Stomach (tissue), 19 donors: ENCODE measurements at places on chromosomes 4 and X. TPM values are rescaled to one million over a fixed set of nuclear protein-coding genes. Genes with fewer than 3 reads are reported as not detected.
A peak's percentile ranks its signal among the peaks of the same experiment; 100 is the strongest.

Gene UBA6
- total RNA-seq, result 35.4 TPM

Gene CT45A2
- not detected for total RNA-seq

Gene KIT
- 21.6 TPM for total RNA-seq

- H3K4me1 ChIP-seq, result no peaks in the 10 kb centered on the region
- DNase-seq, result no peak
- no peak overlapping the region for H3K4me3 ChIP-seq
- H3K36me3 ChIP-seq, result no peaks in the 10 kb centered on the region
- H3K27ac ChIP-seq, result no peak overlapping the region
Measured at GRCh38 chr4:141957416-141957815, 321.0 kb downstream of the IL15 start.

- peaks cover 29% of the 10 kb centered on the region for H3K36me3 ChIP-seq
- H3K27me3 ChIP-seq, result no peaks in the 10 kb centered on the region
- H3K4me3 ChIP-seq, result peak overlapping the region; percentile 69
- H3K27ac ChIP-seq, result no peak overlapping the region
- peaks cover 51% of the 10 kb centered on the region for H3K4me1 ChIP-seq
- DNase-seq, result no peak
Measured at GRCh38 chrX:53084043-53084570, 1.9 kb downstream of the TSPYL2 start.

DNA sequence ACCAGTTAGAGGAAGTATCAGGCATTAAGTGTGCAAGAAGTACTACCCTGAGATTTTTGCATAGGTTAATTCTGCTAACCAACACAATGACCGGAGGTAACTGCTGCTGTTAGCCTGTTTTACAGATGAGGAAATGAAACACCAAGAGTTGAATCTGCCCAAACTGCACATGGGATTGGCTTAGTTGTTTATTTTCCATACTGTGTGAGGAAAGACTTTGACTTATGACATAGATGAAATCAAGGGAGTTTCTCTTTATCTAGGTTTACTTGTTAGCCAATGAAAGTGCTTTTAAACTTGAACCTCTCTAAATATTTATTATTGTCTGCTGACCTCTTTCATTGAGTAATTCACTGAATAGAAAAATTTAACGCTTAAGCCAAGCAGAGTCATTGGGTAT, 10.3 kb downstream of the GUCY1B1 start:
- no peaks in the 10 kb centered on the region for H3K36me3 ChIP-seq
- peaks cover 27% of the 10 kb centered on the region for H3K4me1 ChIP-seq
- DNase-seq, result no peak
- no peaks in the 10 kb centered on the region for H3K27me3 ChIP-seq

- H3K27me3 ChIP-seq, result no peaks in the 10 kb centered on the region
- H3K4me1 ChIP-seq, result peaks cover 13% of the 10 kb centered on the region
- H3K4me3 ChIP-seq, result no peak overlapping the region
Measured at GRCh38 chr4:40402556-40402955, 67.4 kb downstream of the CHRNA9 start.

- H3K27ac ChIP-seq, result no peak overlapping the region
- peaks cover 100% of the 10 kb centered on the region for H3K36me3 ChIP-seq
- no peaks in the 10 kb centered on the region for H3K27me3 ChIP-seq
- no peak overlapping the region for H3K4me3 ChIP-seq
- no peaks in the 10 kb centered on the region for H3K4me1 ChIP-seq
Measured at GRCh38 chr4:2696423-2696822, 59.7 kb downstream of the TNIP2 start.
